ENCODE measurements at places on chromosomes 3 and 15.

GRCh38 chr3:181629029-181629428 is 82.7 kb upstream of the SOX2 start:
- DNase-seq, result no peak

GRCh38 chr15:22958487-22959280 is 21.5 kb downstream of the CYFIP1 start:
- no peak for DNase-seq

DNA sequence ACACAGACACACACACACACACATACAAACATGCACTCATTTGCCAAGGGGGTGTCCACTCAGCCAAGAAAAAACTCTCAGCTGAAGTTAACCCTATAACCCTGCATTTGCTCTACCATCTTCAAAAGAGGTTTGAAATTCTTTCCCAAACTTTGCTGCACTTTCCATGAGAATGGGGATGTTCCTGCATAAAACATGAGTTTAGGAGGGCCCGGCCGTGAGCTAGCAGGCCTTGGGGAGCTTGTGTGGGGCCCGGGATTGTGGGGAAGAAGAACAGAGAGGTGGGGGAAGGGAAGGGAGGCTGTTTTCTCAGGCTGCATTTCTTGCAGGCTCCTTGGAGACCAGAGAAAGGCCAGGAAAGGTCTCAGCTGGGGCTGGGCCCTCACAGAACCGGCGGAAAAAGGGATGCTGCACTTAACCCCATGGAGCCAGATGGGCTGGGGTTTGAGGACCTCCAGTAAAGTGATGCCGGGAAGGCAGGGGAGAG is 40.8 kb downstream of the SEMA5B start:
- no peak for DNase-seq

- DNase-seq, result no peak
Measured at GRCh38 chr15:52652286-52652685, 26.9 kb downstream of the ATOSA start.

- DNase-seq, result no peak
Measured at GRCh38 chr3:1462371-1462770, 369.5 kb downstream of the CNTN6 start.

DNA sequence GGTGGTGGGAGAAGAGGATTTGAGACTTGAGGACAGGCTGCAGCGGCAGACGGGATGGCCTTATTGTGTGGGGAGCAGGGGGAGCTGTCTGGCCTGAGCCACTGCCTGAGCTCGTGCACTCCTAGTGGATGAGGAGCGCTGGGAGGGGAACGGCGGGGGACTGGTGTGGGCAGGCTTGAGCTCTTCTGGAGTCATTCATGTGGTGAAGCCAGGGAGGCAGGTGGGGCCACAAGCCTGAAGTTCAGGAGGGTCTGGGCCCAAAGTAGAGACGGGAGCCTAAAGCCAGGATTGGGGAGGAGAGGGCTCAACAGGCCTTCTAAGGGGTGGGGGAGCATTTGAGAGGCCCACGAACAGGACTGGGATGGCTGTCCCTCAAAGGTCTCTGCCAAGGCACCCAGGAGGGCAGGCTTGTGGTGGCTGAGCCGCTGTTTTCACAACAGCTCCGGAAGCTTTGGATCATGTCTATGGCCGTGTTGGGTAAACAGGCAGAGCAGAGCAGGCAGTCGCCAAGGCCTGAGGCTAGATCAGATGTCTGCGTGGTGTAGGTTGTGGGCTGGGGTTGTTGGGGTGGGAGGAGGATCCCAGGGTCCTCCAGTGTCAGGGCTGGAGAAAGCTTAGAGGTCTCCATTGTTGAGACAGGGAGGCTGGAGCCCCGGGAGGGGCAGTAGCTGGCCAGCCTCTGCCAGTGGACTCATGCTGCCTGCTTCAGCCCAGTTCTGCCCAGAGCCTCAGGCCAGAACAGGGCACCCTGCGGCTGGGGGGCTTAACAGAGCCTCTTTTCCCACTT is 8.2 kb downstream of the PRKCD start:
- no peak for DNase-seq

- no peak for DNase-seq
Measured at GRCh38 chr3:192794216-192794615, 66.9 kb upstream of the FGF12 start.

DNA sequence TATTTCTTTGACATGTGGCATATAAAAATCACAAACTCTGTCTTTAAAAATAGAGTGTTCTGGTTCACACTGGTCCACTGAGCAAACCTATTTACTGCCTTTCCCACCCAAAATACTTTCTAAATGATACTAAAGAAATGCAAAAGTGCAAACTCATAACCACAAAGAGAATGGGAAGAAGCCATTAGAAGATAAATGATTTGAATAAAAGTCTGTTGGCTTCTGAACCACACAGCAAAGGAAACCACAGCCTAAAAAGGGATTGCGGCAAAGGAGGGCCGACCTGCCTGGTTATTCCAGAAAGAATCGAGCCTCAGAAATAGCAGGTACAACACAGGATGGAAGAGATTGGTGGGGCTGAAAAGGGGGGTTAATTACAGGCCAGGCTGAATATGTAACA is 599.5 kb downstream of the FHIT start:
- DNase-seq, result no peak

GRCh38 chr15:100298257-100298656 is 43.5 kb downstream of the ADAMTS17 start:
- no peak for DNase-seq

DNA sequence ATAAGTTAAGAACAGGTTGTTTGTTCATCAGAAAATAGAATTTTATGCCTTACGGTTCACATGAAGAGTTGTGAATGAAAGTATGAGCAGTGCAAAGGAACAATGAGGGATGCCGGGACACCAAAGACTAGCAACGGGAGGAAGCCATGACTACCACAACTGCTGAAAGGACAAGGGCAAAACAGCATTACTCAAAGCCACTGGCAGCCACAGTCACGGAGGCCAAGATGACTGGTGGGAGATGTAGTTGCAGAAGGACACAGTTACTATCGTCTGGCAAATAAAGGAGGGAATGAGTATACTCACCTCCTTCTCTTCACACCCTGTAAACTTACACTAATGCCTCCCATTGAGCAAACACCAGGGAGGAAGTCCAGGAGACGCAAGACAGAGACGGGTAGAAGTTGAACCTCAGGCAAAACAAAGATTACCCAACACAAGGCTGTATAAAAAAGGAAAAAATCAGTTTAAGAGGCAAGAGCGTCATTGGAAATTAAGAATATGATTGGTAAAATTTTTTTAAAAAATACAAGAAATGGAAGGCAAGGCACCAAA is 675.5 kb downstream of the FHIT start:
- no peak for DNase-seq

DNA sequence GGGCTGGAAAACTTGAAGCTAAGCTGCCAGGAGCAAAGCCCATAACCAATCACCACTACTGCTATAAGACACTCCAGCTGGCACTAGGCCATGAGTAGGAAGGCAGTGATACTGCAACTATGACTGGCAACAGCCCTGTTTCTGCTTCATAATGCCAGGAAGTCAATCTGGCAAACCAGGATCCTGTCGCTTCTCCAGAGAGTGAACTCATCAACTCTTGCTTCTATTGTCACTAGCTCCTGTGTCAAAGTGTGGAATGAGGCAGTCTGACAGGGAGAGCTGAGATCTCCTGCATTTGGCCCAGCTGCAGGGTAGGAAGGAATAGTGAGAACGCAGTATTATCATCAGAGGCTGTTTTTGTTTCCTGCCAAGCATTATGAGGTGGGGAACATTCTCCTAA is 105.3 kb downstream of the CTNNB1 start:
- no peak for DNase-seq

DNA sequence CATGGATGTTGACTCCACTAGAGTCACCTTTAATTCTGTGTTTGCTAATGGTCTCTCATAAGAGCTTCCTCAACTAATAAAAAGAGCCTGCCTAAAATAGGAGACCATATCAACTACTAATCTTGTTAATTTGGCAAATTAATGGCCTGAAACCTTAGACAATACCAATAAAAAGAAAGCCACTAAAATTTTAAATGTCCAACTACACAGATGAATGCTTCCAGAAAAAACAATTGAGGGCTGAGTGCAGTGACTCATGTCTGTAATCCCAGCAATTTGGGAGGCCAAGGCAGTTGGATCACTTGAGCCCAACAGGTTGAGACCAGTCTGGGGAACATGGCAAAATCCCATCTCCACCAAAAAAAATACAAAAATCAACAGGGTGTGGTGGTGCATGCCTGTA is 230.9 kb downstream of the NSUN3 start:
- DNase-seq, result no peak

GRCh38 chr3:149501524-149501923 is 27.0 kb downstream of the TM4SF4 start:
- no peak for DNase-seq

GRCh38 chr3:120331076-120331475 is 18.1 kb downstream of the LRRC58 start:
- DNase-seq, result no peak

GRCh38 chr3:111592936-111593335 is 2.2 kb downstream of the ZBED2 start:
- no peak for DNase-seq

All from activated T-cell treated with anti-CD3 and anti-CD28 coated beads for 24 hours (primary cell).